ENCODE measurements at places on chromosomes 3 and 15. TPM values are rescaled to one million over a fixed set of nuclear protein-coding genes. Genes with fewer than 3 reads are reported as not detected.

DNA sequence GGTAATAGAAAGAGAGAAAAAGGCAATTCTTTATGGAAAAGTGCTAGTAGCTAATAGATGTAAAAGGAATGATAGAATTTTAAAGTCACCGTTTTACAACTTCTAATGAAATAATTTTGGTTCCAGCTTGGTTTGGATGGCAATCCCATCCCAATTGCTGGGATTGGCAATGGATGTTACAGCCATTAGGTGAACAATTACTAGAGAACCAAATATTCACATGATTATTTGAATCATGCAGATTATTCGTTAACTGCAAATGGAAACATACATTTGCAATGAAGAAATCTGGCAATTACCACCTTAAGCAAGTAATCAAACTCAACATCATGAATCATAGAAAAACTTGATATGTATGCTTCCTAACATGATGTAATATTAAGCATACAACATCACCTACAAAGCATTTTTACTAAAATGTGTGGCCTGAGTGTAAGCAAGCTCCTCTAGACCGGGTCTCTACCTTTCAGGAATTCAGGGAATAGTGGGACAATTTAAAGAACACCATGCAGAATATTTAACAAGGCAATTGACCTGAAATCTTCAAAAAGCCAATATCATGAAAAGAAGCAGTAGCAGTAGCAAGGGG is 26.2 kb upstream of the ANP32A start:
- H3K27ac ChIP-seq, result no peak overlapping the region
- no peaks in the 10 kb centered on the region for H3K4me1 ChIP-seq
- H3K4me3 ChIP-seq, result no peak overlapping the region
- H3K36me3 ChIP-seq, result no peaks in the 10 kb centered on the region

DNA sequence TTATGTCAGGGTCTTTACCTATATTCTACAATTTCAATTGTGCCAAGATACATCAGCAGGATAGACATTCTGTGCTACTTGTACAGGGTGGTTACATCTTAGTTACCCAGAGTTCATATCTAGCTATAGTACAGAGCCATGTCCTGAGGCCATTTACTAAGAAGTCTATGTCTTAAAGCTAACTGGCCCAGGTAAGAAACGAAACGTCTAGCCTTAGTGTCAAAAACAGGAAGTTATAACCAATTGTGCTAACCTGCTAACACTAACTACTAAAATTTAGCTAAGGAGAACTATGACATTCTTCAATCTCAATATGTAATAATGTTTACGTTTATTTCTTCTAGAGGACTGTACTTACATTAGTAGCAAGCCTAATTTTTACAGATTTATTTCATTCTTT is 717.2 kb upstream of the UBE2E2 start:
- no peak overlapping the region for H3K27ac ChIP-seq
- no peaks in the 10 kb centered on the region for H3K36me3 ChIP-seq
- no peaks in the 10 kb centered on the region for H3K4me1 ChIP-seq
- DNase-seq, result no peak
- no peak overlapping the region for H3K4me3 ChIP-seq
- H3K27me3 ChIP-seq, result no peaks in the 10 kb centered on the region

The ABTB1 gene
- 8.2 TPM for total RNA-seq

- H3K36me3 ChIP-seq, result no peaks in the 10 kb centered on the region
- no peak overlapping the region for H3K4me3 ChIP-seq
- H3K27ac ChIP-seq, result no peak overlapping the region
- H3K4me1 ChIP-seq, result peaks cover 7% of the 10 kb centered on the region
Measured at GRCh38 chr15:66849746-66850077, 147.7 kb downstream of the SMAD6 start.

DNA sequence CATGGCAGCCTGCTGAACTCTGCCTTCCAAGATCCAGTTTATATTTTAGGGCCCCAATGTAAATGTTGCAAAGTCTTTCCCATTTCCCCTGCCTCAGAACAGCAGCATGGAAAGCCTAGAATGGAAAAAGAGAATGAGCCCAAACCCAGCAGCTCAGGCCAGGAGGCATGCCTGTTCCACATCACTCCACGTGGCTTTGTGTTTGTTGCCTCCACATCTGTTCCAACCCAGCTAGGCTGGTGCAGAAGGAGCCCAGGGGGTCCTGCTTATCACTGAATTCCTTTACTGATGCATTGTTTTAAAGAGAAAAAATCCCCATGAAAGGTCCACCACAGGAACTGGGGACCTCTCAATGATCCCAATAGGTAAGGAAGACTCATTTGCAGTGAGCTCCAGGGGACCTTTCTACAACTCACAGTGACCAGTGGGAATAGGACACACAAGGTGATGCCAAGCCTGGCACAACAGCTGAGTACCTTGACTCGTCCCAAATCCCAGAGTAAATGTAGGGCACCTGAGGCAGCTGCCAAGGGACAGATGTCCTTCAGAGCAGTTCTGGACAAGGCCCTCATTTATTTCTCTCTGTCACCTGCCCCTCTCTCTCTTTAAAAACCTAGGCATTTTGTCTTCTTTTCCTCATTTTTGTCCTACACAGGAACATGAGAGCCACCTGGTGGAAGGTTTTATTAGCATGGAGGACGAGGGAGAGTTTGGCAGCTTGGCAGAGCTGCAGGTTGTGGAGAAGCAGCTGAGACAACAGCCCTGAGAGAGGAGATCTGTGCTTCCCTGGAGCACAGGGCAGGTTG is 41.7 kb upstream of the ADAMTS17 start:
- no peaks in the 10 kb centered on the region for H3K36me3 ChIP-seq
- no peaks in the 10 kb centered on the region for H3K27me3 ChIP-seq
- H3K4me1 ChIP-seq, result no peaks in the 10 kb centered on the region
- peak; percentile 1 for DNase-seq
- H3K4me3 ChIP-seq, result no peak overlapping the region
- no peak overlapping the region for H3K27ac ChIP-seq

The SERPINI2 gene
- total RNA-seq, result not detected

DNA sequence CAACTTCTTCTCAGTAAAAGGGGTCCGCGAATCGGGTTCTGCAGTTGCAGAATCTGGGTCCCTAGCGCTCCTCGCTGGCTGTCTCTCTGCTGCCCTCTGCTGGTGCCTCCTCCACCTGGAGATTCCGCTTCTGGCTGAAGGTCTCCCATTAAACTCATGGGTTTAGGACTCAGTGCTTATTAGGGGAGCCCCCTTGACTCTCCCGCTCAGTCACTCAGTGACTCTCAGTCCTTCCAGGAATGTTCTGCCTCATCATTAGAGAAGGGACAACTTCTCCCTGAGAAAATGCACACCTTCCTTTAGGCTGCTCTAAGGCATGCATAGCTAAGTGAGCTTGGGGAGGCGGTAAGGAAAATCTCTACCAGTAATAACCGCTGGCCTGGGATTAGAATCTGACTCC is 7.1 kb downstream of the CPN2 start:
- no peaks in the 10 kb centered on the region for H3K27me3 ChIP-seq
- no peak overlapping the region for H3K27ac ChIP-seq
- H3K36me3 ChIP-seq, result no peaks in the 10 kb centered on the region
- peaks cover 2% of the 10 kb centered on the region for H3K4me1 ChIP-seq
- no peak overlapping the region for H3K4me3 ChIP-seq
- DNase-seq, result peak; percentile 39

DNA sequence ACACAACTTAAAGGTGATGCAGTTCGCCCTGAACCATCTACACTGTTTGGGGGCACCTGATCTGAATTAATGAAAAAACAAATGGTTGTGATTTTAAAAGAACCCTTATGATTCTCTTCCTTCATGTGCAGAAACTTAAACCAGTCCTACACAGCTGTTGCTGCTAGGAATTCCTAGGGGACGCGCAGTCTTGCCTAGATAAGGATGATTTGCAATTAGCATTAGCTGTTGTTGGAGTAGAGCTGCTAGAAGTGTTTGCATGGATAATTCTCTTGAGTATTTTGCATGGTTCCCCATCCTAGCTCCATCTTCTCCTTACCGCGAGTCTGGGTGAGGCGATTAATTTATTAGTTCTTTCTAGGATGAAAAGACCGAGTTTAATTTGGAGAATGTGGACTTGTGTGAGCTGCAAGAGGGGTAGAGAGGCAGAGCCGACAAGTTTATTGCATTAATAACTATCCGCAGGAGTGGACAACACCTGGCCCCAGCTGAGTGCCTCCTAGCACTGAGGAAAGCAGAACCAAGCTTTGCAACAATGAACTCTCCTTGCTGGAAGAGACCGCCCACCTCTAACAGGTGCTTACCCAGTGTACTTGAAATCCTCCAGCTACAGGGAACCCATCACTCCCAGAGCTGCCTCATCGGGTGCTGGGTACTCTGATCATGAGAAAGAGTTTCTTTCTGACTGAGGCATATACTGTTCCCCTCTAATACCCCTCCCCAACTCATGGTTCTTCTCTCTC is 75.0 kb upstream of the WNT7A start:
- no peaks in the 10 kb centered on the region for H3K4me1 ChIP-seq
- H3K4me3 ChIP-seq, result no peak overlapping the region
- no peak for DNase-seq
- no peak overlapping the region for H3K27ac ChIP-seq

The DLL4 gene
- total RNA-seq, result under 0.01 TPM

DNA sequence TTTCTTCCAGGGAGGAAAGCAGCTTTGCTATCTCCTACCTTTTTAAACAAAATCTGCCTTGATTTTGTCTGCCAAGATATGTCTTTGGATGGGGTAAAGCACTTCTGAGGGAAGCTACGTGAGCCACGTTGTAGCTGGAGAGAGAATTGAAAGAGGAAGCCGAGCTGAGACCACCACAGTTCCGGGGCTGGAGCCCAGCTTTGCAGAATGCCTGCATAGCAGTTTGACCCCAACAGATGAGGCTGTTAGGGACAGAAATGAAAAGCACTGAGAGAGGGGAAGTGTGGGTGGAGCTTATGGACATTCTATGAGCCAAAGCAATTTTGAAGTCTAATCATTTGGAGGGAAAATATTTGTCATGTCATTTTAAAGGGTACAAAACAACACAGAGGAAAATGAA is 45.4 kb downstream of the LIPC start:
- no peak for DNase-seq
- peaks cover 11% of the 10 kb centered on the region for H3K4me1 ChIP-seq
- H3K4me3 ChIP-seq, result no peak overlapping the region
- no peaks in the 10 kb centered on the region for H3K27me3 ChIP-seq
- no peaks in the 10 kb centered on the region for H3K36me3 ChIP-seq
- H3K27ac ChIP-seq, result no peak overlapping the region

The ZMAT3 gene
- total RNA-seq, result 37.8 TPM

The AADACL2 gene
- total RNA-seq, result under 0.01 TPM

The ZPLD1 gene
- 0.17 TPM for total RNA-seq

The UNC45A gene
- 88.6 TPM for total RNA-seq

GRCh38 chr3:40593351-40593750 is 68.6 kb downstream of the ZNF621 start:
- no peaks in the 10 kb centered on the region for H3K4me1 ChIP-seq
- no peak overlapping the region for H3K27ac ChIP-seq
- no peak overlapping the region for H3K4me3 ChIP-seq
- DNase-seq, result peak; percentile 84

The ANKRD34C gene
- total RNA-seq, result not detected

DNA sequence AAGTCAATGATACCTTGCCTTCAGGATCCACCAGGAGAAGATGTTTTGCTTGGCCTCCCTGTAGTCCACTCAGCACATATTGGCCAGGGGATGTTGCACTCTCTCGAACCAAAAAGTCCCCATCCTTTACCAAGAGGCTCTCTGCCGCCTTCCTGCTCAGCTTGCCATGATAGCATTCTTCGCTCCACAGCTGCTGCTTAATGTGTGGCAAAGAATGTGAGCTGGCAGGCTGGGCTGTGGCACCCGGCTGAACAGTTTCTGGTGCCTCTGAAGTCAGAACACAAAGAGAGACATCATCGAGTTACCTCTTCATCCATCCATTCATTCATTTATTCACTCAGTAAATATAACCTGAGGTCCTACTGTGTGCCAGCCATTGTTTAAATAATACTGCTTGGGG is 23.9 kb upstream of the CEP152 start:
- no peak overlapping the region for H3K27ac ChIP-seq
- H3K36me3 ChIP-seq, result no peaks in the 10 kb centered on the region
- no peaks in the 10 kb centered on the region for H3K27me3 ChIP-seq
- no peak for DNase-seq
- H3K4me1 ChIP-seq, result no peaks in the 10 kb centered on the region
- no peak overlapping the region for H3K4me3 ChIP-seq

- no peaks in the 10 kb centered on the region for H3K4me1 ChIP-seq
- no peak for DNase-seq
- H3K36me3 ChIP-seq, result peaks cover 7% of the 10 kb centered on the region
- H3K27ac ChIP-seq, result no peak overlapping the region
- no peak overlapping the region for H3K4me3 ChIP-seq
Measured at GRCh38 chr3:179410999-179411398, 40.3 kb downstream of the GNB4 start.

The RCCD1 gene
- 14.2 TPM for total RNA-seq

DNA sequence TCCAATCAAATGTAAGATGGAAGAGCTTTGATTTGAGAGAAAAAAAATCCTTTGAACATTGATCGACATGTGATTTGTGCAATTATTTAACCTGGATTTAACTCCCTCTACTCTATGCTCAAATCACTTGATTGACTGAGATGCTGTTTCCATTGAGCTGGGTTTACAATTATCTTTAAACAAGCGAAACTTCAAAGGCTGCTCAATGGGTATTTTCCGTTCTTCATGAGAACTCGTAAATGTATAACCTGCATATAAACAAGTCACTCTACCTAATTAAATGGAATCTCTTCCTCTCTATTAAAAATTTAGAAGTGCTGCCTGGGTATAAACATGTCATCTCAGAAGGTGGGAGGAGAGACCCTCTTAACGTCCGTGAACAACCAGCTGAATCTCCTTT is 71.9 kb downstream of the ANXA2 start:
- no peak overlapping the region for H3K4me3 ChIP-seq
- H3K27ac ChIP-seq, result no peak overlapping the region
- no peaks in the 10 kb centered on the region for H3K36me3 ChIP-seq
- no peak for DNase-seq
- no peaks in the 10 kb centered on the region for H3K4me1 ChIP-seq

The FOXL2 gene
- total RNA-seq, result under 0.01 TPM

DNA sequence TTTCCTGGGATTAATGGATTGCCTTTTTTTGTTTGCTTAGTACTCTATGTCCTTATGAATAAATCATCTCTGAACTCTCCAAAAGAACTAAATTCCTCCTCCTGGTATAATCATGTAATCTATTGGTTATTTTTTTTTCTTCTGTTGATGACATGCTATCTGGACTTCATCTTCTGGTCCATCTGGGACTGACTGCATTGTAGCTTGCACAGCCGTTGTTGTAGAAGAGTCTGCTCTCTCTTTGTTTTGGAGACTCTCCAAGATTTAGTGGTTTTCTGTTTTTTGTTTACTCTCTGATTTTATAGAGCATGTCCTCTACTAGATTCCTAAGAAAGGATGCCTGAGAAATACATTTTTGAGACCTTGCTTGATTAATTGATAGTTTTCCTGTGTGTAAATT is 19.1 kb downstream of the IREB2 start:
- no peaks in the 10 kb centered on the region for H3K36me3 ChIP-seq
- no peak overlapping the region for H3K27ac ChIP-seq
- no peaks in the 10 kb centered on the region for H3K27me3 ChIP-seq
- peak; percentile 67 for DNase-seq

GRCh38 chr3:157311633-157312375 is 124.8 kb upstream of the PTX3 start:
- H3K27ac ChIP-seq, result peak overlapping the region; percentile 29
- H3K4me3 ChIP-seq, result no peak overlapping the region
- H3K36me3 ChIP-seq, result no peaks in the 10 kb centered on the region
